ENCODE measurements at places on chromosomes 7 and 10.
A peak's percentile ranks its signal among the peaks of the same experiment; 100 is the strongest.

DNA sequence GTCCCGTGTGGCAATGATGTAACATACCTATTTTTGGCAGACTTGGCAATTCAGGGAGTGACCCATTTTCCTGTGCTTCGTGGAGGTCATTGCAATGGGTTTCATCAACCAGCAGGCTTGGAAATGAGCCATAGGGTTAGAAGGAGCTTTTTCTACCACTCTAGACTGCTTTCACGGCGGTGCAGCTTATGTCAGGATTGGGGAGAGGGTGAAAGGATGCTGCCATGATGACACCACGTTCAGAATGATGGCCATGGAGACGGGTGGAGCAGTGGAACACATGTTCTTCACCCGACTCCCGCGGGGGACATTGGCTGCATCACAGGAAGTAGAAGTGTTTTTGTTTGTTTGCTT, 220.2 kb downstream of the EMX2 start:
- no peak for DNase-seq

GRCh38 chr7:141115965-141116364, 42.1 kb downstream of the TMEM178B start:
- DNase-seq, result no peak

- DNase-seq, result no peak
These were observed 722.8 kb downstream of the AUTS2 start for GRCh38 chr7:70321016-70321590.

DNA sequence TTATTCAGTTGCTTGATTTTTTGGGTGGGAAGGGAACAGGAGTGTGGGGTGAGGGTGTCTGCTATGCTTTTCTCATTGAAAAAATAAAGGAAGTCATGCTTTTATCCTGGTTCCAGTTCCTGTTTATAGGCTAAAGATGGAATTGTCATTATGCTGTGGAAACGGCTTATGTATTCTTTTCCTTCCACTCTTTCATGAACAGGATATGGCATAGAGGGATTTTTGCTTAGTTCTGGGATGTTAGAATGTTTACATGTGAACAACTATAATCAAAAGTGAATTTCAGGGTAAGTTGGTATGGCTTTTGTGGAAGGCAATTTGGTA, 35.9 kb upstream of the PTPN12 start:
- no peak for DNase-seq

DNA sequence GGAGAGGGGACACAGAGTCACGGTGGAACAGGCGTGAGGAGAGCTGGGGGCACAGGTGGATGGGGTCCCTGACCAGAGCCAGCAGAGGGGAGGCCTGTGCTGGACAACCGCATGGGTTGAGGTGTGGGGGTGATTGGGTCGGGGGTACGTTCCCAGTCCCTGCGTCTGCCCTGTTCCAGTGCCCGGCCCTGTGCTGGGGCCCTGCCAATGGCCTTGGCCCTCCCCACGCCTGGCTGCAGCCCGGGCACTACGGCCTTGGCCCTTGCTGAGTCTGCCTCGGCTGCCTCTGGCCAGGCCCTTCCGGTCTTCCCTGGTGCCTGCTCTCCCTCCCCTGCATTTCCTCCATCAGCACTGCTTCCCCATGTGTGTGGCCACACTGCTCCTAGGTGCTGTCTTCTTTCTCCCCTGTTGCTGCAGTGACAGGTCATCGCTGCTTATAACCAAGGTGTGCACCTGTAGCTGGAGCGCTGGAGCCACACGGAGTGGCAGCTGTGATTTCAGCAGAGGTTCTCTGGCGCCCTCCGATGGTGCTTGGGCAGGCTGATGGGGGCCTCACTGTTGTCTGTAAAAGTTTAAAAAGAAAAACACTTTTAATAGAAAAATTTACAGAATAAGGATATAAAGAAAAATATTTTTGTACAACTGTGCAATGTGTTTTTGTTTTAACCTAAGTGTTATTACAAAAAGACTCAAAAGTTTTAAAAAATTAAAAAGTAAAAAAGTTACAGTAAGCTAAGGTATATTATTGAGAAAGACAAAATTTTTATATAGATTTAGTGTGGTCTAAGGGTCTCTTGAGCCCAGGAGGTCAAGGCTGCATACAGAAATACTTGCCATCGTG, 45.2 kb upstream of the BHLHA15 start:
- DNase-seq, result peak; percentile 80

- no peak for DNase-seq
These were observed 276.8 kb upstream of the RNF32 start for GRCh38 chr7:156363751-156364150.

GRCh38 chr7:151505836-151506468, 13.7 kb downstream of the RHEB start:
- DNase-seq, result no peak

GRCh38 chr7:158525648-158526484, 61.8 kb downstream of the PTPRN2 start:
- DNase-seq, result no peak

DNA sequence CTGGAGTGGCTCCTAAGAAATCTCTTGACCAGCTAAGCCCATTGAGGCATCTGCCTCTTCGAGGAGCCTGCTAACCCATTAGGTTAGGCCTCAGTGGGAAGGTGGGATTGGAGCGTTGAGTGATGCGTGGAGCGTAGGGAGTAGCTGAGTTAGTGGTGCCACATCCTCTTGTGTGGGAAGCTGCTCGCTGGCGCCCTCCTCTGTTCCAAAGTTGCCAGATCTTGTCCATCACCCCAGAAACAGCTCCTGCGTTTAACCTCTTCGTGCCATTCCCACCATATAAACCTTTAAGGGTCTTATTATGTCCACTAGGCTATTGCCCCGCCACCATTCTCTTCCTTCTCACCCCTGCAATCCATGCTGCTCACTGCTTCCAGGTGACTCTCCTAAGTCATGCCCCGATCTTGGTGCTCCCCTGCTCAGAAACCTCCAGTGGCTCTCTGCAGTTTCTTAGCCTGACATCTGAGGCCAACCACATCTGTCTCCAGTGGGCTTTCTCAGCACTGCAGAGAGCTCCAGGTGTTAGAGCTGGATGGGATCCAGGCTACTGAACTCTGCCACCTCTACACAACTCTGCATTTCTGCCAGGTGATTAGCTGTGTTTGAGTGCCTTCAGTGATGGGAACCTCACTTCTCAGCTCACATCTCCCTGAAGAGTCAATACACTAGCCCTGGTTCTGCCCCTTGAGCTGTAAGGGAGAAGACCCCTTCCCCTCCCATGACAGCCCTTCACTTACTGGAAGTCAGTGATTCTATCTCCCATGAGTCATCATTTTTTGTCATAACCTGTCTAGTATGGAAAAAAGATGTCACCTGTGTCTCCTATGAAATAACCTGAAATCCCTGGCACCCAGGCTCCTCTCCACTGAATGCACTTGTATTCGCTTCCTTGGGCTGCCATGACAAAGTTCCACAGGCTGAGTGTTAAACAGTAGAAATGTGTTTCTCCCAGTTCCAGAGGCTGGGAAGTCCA, 65.0 kb upstream of the FGFR2 start:
- peak; percentile 47 for DNase-seq

DNA sequence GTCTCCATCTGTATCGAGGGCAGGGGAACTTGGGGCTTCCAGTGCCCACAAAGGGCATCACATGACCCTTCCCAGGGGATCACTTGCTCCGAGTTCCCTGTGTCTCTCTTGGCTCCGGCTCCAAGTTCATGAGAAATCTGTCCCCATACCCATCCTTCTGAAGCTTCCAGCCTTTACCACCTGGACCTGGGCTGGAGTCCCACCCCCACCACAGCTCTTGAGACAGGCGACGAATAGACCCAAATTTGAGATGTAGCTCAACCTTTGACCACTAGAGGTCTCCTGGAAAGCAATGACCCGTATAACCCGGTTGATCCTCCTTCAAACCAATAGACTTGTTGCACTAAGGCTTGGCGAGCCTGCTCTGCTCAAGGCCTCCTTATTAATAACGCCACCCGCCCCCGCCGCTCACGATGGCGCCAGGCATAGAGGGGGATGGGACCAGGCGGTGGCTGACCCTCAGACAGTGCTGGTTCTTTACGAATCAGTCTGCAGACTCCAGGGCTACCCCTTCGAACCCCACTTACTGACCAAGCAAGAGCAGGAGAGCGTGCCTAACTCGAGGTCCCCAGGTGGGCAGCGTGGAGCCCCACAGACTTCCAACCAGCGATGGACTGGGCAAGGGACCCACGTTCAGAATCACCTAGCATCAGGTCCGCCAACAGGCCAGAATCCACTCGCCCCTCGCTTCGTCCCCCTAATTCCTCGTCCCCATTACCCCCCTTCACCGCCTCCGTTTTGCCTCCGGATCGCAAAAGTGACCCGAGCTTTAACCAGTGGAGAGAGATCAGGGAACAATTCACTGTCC, 4.4 kb upstream of the ARID5B start:
- peak; percentile 62 for DNase-seq

GRCh38 chr7:16594061-16594460, 51.5 kb downstream of the ANKMY2 start:
- no peak for DNase-seq

- no peak for DNase-seq
These were observed 8.7 kb downstream of the ABLIM1 start for GRCh38 chr10:114649217-114649903.

DNA sequence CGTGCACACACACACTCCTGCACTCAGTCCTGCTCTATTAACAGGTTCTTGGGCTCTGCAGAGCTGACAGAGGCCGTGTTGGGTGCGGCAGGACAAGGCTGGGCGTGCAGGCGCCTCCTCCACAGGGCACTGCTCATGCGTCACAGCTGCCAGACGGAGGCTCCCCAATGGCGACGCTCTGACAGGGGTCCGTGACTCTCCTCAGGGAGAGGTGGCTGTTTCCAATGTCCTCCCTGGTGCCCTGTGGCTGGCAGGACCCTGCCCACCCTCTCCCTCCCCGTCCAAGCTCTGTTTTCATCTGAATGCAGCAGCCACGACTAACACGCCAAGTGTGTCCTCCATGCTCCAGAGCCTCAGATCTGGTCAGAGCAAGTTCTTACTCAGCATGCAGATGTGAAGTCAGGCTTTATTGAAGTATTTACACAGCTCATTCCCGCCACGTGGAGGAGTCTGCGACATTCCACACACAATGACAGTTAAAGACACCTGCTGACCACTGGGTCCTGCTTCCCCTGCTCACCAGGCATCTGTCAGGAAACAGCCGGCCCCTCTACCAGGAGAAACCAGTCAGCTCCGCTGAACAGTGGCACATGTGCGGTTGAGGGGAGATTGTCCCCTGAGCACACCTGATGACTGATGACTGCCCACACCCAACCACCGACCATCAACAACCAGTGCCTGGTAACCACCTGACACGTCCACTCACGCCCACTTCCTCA, 116.7 kb downstream of the VIPR2 start:
- DNase-seq, result peak; percentile 19

DNA sequence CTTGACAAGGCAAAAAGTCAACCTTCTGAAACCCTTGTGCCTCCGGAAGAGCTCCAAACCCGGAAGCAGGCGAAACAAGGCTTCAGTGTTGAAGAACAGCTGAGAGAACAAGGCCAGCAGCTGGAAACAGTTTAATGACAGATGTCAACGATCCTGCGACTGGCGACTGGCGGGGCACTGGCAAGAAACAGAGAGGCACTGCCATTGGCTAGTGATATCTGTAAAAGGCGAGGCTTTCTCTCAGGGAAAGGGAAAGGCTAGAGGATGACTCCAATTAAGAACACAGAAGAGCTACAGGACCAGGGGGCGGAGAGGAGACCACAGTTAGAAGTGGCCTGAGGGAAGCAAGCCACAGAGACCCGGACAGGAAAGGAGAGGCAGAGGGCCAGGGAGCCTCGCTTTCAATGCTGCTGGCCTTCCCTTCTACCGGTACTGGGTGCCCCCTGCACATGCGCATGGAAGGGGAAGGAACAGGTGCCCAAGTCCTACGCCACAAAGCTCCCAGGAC, 19.4 kb downstream of the ITGB1 start:
- DNase-seq, result no peak

DNA sequence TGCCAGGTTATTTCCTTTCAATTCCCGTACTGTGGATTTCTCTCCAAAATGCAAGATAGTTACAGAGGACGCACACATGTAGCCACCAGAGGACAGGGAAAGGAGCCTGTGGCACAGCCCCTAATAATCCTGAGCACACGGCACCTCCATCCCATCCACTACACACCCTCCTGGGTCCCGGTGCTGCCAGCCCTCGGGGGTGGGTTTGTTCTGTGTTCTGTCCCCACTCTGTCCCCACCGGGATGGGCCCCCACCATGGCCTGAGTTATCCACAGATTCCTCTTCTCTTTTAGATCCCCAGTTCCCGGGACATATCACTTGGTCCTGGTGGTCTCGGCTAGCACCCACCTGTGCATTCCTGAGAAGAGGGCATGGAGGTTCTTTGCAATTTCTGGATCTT, 196.9 kb upstream of the PPP2R2D start:
- no peak for DNase-seq

- no peak for DNase-seq
These were observed 12.2 kb downstream of the CCDC6 start for GRCh38 chr10:59894114-59894513.

GRCh38 chr7:99326408-99326782, 697 bp downstream of the ARPC1A start:
- DNase-seq, result no peak
